ENCODE measurements at places on chromosomes 12 and 14.

GRCh38 chr12:92340441-92341064 is 194.9 kb upstream of the BTG1 start:
- no peak for DNase-seq

GRCh38 chr12:3117144-3117581 is 40.0 kb downstream of the TSPAN9 start:
- no peak for DNase-seq

DNA sequence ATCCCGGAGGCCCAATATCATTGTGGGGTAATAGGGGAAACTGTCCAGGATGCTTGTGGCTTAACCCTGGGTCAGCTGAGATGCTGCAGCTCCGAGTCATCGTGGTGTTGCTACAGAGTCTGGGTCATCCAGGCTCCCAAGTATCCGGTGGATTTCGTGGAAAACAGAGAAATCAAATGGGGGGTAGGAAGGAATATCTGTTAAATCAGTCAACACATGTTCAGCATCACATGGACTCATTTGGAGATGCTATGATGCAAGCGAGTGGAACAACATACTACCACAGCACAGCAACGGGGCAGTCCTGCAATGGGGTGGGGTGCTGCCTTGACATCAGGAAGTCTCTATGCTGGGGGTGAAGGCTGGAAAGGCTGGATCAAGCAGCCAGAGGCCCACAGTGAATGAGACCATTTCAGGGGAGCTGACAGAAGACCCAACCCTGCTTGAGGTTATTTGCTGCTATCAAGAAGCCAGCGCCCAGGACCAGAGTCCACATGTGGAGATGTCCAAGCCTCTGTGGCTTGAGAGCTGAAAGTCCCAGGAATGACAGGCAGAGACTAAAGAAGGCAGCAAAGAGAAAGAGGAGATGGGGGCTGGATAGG is 22.9 kb downstream of the VDR start:
- no peak for DNase-seq

GRCh38 chr12:11951209-11951608 is 119.5 kb upstream of the BCL2L14 start:
- no peak for DNase-seq

- DNase-seq, result no peak
Observed at GRCh38 chr14:53983112-53983511, 26.5 kb upstream of the BMP4 start.

DNA sequence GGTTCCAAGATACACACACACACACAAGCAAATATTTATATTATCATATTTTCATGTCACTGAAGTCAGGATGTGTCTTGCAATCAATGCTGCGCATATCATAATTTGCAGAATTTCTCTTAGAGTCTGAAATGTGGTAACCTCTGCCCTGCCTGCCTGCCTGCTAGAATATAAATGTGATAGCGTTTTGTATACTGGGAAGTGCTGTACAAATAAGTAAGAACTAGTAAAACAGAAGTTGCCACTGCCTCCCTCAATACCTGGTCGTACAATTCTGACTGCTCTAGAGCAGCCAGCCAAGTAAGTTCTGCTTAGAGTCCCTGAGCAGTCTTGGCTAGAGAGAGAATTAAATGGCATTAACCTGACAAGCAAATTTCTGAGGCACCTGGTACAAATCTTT is 83.9 kb upstream of the NTF3 start:
- no peak for DNase-seq

GRCh38 chr12:14473707-14474287 is 93.9 kb downstream of the PLBD1 start:
- no peak for DNase-seq

DNA sequence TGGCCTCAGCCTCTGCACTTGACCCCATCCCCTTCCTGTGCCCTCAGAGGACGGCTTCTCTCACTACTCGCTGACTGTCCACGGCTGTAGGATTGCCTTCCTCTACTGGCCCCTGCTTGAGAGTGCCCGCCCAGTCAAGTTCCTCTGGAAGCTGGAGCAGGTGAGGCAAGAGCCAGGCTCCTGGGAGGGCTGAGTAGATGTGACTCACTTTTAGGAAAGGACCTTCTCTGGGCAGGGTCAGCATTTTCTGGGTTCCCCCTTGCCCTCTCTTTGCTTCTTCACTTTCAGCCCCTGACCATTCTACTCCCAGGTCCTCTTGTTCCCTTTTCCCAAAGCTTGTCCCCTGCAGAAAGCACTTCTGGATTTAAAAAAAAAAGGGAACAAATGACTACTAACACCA is 7.7 kb downstream of the CLSTN3 start:
- no peak for DNase-seq

DNA sequence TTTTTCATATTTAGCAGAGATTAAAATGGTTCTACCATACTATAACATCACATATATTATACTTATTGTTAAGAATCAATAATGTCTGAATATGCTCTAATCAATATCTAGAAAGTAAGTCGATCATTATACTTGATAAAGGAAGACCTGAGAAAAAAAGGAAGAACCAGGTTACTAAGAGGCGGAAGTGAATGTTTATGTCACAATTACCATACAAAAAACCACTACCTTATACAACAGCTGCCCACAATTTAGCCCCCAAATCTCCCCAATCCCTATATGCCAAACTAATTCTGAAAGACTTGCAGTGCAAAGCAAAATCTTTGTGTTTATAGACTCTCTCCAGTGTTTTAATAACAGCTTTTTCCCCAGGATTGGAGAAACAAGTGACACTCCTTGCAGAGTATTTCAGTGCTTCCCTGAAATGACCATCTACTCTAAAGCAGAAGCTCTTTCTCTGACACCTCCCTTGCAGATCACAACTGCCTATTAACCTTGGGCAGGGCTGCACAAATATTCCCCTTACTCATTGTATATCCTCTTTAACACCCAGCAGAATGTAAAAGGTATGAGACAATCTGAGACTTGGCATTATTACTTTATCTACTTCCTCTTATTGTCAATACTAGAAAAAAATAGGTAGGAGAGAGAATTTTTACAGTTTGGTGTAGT is 12.7 kb upstream of the SLC2A3 start:
- DNase-seq, result no peak

DNA sequence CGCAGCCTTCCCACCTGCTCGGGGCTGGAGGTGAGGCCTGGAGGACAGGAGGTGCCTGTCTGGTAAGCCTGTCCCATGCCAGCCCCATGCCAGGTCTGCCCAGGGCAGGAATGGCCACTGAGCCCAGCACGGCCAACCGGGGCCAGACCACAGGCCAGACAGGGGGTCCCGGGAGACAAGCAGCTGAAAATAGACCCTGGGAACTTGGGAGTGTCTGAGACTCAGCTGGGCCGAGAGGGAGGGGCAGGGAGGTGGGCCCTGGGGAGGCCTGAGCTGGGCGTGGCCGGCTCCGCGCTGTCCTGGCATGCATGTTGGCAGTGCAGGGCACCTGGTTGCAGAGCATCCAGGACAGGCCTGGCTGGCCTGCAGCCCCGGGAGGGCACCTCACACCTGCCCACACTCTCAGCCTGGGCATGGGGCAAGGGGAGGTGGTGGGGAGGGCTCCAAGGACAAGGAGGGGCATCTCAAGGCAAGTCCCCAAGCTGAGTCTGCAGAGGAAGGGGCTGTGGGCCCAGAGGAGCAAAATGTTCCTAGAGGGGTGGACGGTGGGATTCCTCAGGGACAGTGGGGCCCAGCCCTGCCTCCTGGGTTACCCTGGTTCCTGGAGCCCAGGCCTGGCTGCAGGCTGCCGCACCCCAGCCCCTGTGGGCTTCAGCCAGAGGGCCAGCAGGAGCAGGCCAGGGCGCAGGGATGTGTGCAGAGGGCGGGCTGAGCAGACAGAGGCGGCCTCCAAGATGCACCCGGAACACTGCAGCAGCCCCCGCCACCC is 3.2 kb upstream of the CRIP1 start:
- DNase-seq, result no peak

- no peak for DNase-seq
Observed at GRCh38 chr12:8037947-8038346, 5.4 kb downstream of the FOXJ2 start.

DNA sequence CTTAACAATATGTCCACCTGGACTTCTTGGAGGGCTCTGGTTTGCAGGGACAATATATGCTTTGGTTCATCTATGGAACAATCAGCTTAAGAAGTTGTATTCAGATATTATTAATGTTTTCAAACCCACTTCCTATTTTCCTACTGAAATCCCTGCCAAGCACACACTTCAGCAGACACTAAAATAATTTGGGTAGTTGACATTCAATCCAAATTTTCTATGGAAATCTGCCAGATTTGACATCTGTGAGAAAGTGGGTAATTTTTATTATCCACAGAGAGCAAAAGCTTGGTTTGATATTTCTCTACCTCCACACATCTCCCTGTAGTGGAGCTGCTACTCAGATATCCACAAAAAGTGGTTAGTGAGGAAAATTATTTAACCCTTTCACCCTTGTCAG is 378.8 kb upstream of the SOX5 start:
- no peak for DNase-seq

DNA sequence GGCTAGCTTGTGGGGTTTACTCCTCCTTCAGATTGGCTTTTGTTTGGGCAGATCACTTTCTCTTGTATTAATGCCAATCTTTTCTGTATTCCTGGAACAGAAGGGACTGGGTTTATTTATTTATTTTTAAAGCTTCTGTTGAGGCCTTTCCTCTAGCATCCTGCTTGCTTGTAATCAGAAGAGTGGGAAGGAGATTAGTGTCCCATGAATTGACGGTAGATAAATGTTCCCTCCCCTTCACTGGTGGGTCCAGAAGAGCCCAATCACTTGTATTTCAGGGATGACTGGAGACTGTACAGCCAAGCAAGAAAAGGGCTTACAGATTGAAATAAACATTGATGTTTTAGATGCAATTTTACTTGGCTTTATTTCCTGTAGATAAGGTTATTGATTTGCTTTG is 71.0 kb downstream of the LIN52 start:
- DNase-seq, result no peak

- DNase-seq, result no peak
Observed at GRCh38 chr12:1993871-1994371, 10.3 kb downstream of the DCP1B start.

DNA sequence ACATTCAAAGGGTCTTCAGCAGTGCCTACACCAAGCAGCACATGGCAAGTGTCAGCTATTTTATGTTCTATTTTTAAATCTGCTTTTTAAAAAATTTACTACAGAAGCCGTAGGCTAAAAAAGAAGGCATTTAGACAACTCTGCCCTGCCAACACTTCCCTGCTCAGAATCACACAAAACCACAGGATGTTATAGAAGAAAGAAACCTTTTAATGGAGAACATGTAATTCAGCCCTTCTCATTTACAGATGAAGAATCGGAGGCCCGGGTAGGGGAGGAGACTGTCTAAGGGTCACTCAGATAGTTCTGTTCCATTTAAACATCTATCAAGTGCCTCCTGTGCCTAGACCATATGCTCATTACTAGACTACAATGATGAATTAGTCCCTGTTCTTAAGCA is 171.8 kb upstream of the NTF3 start:
- DNase-seq, result no peak

DNA sequence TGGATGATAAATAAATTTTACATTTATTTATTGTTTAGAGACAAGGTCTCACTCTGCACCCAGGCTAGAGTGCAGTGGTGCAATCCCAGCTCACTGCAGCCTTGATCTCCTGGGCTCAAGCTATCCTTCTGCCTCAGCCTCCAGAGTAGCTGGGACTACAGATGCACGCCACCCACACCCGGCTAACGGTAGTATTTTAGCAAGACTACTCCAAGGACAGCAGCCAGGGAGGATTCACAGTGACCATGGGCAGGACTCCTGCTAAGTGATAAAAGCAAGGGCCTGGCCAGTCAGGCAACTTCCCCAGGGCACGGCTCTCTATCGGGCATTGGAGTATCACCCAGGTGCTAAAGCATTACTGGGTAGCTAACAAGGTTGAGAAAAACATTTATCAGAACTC is 55.4 kb downstream of the ARL6IP4 start:
- DNase-seq, result no peak

DNA sequence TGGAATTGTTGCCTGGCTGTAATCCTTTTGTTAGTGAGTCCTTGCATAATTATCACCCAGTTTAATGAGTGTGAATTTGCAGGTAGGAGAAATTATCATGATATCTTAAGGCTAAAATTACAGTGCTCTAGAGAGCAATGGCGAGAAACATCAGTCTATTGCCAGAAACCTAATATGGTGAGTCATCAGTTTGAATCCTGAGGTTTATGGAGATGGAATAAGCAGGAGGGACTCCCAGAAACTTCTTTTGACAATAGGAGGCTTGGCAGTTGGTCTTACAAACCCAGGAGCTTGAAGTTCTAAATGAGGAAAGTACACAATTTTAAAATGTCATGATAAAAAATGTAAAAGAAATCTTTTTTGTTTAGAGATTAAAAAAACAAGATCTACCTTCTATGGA is 31.5 kb upstream of the CRADD start:
- no peak for DNase-seq

- DNase-seq, result no peak
Observed at GRCh38 chr12:3601461-3602150, 110.6 kb downstream of the PRMT8 start.

GRCh38 chr12:21771311-21771710 is 3.2 kb downstream of the KCNJ8 start:
- no peak for DNase-seq

DNA sequence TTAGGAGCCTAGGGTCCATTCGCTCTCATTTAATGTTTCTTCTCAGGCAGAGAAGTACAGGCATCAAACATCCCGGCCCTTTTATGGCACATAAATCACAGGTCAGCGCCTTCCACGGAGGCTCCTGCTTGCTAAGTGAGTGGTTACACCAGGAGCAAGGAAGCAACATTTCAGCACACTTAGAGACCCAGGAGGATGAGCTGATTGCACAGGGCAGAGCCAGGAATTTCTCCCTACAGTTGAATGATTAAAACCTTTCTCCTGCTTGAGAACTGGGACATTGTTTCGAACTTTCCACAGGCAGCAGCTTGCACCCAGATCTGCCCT is 233.4 kb downstream of the SPTSSA start:
- no peak for DNase-seq

- no peak for DNase-seq
Observed at GRCh38 chr14:106309423-106309822, 783.0 kb downstream of the TMEM121 start.

DNA sequence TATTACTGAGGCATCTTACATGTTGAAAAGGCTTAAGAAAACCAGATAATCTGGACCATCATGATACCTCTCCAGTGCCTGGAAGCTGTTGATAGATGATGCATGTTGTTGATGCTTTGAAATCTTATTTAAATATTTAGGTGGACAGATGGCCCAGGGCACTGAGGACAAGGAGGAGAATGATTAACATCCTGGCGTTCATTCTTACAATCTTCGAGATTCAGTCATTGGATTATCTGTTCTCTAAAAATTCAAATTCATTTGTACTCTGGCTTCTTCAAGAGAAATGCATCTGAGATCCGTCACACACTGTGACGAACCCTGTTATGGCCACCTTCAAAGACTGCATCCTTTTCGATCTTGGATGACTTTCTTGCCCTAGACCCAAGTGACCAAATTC is 121.3 kb upstream of the IGF1 start:
- DNase-seq, result no peak

- no peak for DNase-seq
Observed at GRCh38 chr12:11482955-11483354, 87.6 kb upstream of the PRB2 start.

- DNase-seq, result no peak
Observed at GRCh38 chr14:92938235-92938875, 15.4 kb downstream of the CHGA start.

Data from effector CD4-positive, alpha-beta T cell (primary cell).